ENCODE measurements at places on chromosomes 3 and 15.

- DNase-seq = no peak
These were observed 14.6 kb downstream of the SIN3A start for GRCh38 chr15:75436881-75437280.

DNA sequence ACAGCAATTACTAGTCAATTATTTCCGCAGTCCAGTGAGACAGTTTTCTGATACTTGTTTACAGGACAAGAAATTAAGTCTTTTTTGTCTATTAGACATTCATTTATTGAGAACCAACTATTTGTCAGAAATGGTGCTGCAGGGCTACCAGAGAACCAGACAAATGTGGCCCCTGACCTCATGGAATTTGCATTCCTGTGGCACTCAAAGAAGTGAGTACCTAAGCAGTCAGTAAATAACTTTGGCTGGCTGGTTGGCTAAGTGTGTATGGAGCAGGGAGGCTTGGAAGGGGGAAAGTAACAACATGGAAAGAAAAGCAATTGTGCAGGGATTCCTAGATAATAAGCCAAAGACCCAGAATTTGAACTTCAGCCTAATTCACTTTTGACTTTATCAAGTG lies 837.0 kb upstream of the CFAP20DC start:
- no peak for DNase-seq

DNA sequence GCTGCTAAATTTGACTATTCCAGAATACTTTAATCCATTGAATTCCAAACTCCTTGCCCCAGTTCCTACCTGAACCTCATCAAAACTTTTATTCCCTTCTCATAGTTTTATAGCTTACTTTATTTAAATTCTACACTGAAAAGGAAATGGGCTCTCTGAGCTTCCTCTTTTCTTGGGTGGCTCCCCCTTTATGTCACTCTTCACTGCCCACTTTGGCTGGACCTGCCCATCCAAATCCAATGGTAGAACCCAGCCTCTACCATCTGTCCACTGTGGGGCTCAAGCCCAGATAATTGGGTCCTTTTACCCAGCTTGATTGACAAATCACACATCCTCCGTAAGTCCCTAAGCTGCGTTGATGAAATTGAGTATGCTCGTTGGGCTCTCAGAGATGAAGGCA lies 216.5 kb downstream of the BBX start:
- no peak for DNase-seq

- no peak for DNase-seq
These were observed 252.2 kb upstream of the RGMA start for GRCh38 chr15:93341164-93341563.

- DNase-seq = no peak
These were observed 75.7 kb downstream of the SMAD6 start for GRCh38 chr15:66777596-66778313.

- DNase-seq = no peak
These were observed 7.4 kb downstream of the SPRED1 start for GRCh38 chr15:38260077-38260476.

DNA sequence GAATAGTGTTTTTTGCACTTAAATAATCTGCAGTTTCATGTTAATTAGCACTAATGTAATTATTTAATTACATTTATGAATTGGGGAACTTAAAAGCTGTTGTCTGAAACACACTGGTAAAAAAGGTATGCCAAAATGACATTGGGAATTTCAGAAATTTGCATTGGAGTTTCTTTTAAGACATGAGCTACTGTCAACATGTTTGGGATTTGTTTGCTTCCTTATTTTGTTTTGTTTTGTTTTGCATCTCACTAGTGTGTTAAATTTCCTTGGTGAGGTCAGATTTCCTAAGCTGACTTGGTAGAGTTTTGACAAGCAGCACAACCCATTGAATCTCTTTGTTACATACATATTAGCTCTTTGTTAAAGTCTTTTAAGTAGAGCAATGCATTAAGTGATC lies 119.4 kb downstream of the IQCH start:
- no peak for DNase-seq

- DNase-seq = no peak
These were observed 4.0 kb downstream of the EPHB3 start for GRCh38 chr3:184565421-184566211.

DNA sequence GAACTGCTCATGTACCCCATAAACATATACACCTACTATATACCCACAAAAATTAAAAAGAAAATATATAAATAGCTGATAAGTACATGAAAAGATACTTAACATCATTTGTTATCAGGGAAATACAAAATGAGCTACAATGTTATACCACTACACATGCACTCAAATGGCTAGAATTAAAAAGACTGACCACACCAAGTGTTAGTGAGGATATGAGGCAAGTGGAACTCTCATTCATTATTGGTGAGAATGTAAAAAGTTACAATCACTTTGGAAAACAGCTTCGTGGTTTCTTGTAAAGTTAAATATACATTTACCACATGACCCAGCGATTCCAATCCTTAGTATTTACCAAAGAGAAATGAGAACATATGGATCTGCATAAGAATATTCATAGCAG lies 26.5 kb downstream of the EOMES start:
- no peak for DNase-seq

DNA sequence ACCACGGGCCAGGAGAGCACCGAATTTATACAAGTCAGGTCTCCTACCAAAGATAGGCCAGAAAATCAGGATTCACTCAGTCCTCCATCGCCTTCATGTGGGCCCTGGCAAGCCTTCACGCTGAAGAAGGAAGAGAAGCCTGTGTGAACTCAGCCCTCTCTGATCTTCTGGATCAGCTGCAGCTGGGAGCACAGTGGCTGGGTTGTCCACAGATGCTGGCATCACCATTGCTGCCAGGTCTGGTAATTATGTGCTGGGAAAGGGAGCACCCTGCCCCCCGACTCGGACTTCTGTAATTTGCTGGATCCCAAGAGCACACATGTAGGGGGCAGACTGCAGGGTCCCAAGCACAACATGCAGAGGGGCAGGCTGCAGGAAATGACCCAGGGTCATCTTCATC lies 12.4 kb upstream of the PDE8A start:
- DNase-seq = no peak

GRCh38 chr3:10688126-10688525 lies 127.9 kb upstream of the SLC6A11 start:
- no peak for DNase-seq

GRCh38 chr15:27238707-27239423 lies 267.9 kb downstream of the GABRG3 start:
- DNase-seq = no peak

GRCh38 chr15:90460142-90460824 lies 69.4 kb upstream of the CRTC3 start:
- no peak for DNase-seq

DNA sequence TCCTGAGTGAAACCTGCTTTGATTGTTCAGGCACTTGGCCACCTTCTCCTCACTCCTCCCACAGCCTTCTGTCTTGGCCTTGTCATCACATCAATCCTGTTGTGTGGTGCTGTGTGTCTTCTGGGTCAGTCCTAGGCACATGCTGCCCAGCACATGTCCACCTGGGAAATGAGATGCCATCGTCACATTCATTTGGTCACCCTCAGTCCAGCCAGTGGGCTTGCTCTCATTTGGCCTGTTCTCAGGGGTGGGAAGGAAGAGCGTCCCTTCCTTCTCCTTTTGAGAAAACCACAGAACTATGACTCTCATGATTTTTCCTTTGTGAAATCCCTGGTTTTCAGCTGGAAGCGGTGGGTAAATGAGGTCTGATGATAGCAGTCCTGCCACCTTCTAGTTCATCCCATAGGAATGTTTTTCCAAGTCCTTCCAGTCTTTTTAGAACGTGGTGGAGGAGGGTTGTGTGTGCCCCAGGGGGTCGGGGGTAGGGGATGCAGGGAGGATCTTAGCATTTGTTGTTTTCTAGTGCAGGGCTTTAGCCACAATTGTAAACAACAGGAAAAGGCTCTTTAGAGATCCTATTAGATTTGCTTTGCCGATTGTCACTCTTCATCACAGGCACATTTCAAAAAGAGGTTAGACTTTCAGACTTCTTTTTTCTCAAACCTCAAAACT lies 8.4 kb upstream of the PLA1A start:
- DNase-seq = no peak

DNA sequence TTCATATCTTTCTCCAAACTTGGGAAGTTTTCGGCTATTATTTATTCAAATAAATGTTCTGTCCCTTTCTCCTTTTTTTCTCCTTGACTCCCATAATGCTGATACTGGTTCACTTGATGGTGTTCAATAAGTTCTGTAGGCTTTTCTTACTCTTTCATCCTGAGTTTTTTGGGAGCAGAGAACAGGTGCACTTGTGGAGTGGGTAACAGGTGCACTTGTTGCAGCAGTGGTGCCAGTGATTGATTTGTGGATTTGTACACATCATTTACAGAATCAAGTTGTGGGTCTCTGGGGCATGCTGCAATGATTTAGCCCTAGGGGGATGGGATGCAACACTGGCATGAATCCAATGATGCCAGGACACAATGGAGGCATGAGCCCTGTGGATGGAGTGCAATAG lies 14.8 kb upstream of the OR5H1 start:
- DNase-seq = no peak

- DNase-seq = no peak
These were observed 250.1 kb upstream of the HES1 start for GRCh38 chr3:193885832-193886231.

DNA sequence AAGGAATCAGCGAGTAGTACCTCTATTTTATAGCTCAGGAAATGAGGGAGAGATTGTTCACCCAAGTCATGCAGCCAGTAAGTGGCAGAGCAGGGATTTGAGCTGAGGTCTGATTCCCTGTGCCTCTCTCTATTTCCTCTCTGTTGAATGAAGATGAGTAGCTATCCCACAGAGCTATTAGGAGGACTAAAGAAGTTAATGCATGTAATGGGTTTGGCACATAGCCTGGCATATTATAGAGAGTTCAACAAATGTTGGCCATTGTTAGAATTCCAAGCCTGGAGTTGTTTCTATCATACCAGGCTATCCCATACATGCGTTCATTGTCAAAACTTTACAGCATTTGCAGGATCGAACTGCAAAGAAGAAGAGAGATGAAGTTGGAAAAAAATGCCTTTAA lies 21.8 kb upstream of the KLHL6 start:
- DNase-seq = no peak

DNA sequence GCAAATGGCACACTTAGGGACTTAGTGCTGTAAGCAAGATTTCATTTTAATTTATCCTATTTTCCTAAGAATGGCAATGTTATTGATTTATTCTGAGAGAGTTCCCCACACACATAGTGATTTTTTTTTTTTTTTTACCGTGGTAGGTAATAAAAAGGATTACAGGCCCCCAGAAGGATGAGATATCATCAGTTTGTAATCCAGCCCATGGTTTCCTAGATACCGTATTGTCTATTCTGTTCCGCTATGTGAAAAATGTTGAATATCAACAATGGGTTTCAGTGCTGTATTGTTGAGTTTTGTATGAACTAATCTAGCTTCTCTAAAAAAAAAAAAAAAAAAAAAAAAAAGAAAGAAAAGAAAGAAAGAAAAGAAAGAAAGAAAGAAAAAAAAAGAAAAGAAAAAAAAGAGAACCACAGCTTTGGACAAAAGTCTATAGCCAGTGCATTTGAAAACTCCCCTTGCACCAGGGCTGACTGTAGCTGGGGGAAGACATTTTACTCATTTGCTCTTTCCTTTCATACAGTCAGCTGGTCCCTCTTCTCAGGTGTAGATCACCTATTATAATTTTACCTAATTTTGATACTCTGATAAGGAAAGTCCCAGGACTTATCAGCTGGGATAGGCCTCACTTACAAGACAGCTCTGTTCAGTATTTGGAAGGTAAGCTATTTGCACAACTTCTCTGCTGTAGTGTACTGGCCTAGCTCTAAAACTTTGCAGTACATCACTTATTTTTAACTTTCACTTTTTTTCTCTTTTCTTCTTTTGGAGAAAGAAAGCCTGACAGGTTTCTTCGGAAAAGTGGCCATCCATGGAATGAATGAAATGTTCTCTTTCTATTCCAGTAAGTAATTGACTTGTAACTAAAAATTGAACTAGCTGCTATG lies 101.4 kb upstream of the SOX2 start:
- no peak for DNase-seq

- DNase-seq = no peak
These were observed 74.7 kb downstream of the RASA2 start for GRCh38 chr3:141561426-141562034.

- peak; percentile 56 for DNase-seq
These were observed at the start of the genes DUOX1 and DUOXA1 for GRCh38 chr15:45129651-45130129. DUOX1 (plus strand) TSS chr15:45129994; CDS start chr15:45131967, 1,973 bp downstream. DUOXA1 (minus strand) TSS chr15:45129879; CDS start chr15:45123014, 6,865 bp downstream.

GRCh38 chr3:14371573-14372474 lies 30.6 kb upstream of the SLC6A6 start:
- DNase-seq = no peak

DNA sequence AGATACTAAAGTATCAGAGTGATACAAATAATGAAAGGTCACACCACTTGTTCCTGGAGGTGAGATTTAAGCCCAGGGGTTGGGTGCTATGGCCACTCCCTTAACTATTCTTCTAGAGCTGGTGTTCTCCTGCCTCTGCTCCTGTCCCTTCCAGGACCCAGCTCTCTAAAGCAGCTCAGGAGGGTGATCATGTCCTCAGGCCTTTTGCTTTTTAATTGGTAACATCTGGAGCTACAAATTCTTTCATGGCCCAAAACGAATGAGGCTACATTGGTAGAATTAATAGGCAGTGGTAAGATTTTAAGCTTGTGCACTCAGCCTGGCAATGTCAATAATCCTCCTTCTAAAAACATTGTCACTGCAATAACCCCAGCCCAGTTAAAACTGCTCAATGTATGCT lies 38.2 kb upstream of the CNOT10 start:
- no peak for DNase-seq

DNA sequence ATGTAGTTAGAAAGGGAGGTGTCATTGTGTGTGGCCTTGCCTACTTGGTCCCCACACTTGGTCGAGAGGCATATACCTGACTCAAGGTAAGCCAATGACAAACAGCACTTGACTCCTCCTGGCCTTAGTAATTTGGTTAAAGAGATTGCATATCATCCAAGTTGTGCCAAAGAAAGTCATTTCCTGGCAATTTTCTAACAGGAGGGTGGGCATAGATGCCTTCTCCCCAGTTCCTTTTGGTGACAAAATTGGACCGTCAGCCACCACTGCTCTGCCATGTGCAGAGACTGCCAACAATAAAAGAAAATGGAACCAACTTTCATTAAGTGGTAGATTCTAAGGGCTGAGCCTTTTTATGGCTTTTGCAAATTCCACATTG lies 7.9 kb upstream of the LEKR1 start:
- DNase-seq = no peak

DNA sequence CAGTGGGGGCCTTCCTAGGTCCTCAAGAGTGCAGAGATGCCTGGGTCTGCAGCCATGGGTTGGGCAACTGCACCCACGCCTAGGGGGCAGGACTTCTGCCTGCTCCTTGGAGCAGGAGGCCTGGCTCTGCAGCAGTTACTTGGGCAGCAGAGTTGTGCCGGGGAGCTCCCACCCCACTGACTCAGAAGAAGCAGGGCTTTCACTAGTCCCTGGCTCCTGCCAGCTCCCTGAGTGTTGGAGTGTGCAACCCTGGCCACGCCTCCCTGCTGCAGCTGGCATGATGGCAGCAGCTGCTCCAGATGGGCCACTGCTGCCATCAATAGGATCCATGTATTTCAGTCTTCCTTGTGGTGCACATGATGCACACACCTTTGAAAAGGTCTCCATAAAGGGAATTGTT lies 40.6 kb upstream of the KCNH8 start:
- DNase-seq = no peak

GRCh38 chr3:64303401-64303800 lies 78.1 kb upstream of the PRICKLE2 start:
- DNase-seq = no peak

GRCh38 chr3:94647131-94647530 lies 584.3 kb downstream of the NSUN3 start:
- no peak for DNase-seq

- DNase-seq = no peak
These were observed 88.7 kb downstream of the CBLB start for GRCh38 chr3:105780107-105780506.

- DNase-seq = no peak
These were observed 218.1 kb upstream of the SATB1 start for GRCh38 chr3:18643281-18643680.

- no peak for DNase-seq
These were observed 6.4 kb upstream of the CCDC33 start for GRCh38 chr15:74229686-74230085.
